ENCODE measurements at places on chromosomes 4 and X. TPM values are rescaled to one million over a fixed set of nuclear protein-coding genes. Genes with fewer than 3 reads are reported as not detected.

Gene ELMOD2
- polyA plus RNA-seq = 10.2 TPM

- peak; percentile 47 for DNase-seq
Measured at GRCh38 chr4:186749611-186750281, 26.1 kb upstream of the FAT1 start.

GRCh38 chr4:85084371-85085094 is 118.0 kb upstream of the WDFY3 start:
- peak; percentile 60 for DNase-seq

GRCh38 chr4:40414673-40415072 is 79.5 kb downstream of the CHRNA9 start:
- DNase-seq = no peak

Gene ZNF141
- polyA plus RNA-seq = not detected

- no peak for DNase-seq
Measured at GRCh38 chrX:148871422-148872160, 371.2 kb downstream of the AFF2 start.

Gene ARHGAP4
- polyA plus RNA-seq = 0.57 TPM

DNA sequence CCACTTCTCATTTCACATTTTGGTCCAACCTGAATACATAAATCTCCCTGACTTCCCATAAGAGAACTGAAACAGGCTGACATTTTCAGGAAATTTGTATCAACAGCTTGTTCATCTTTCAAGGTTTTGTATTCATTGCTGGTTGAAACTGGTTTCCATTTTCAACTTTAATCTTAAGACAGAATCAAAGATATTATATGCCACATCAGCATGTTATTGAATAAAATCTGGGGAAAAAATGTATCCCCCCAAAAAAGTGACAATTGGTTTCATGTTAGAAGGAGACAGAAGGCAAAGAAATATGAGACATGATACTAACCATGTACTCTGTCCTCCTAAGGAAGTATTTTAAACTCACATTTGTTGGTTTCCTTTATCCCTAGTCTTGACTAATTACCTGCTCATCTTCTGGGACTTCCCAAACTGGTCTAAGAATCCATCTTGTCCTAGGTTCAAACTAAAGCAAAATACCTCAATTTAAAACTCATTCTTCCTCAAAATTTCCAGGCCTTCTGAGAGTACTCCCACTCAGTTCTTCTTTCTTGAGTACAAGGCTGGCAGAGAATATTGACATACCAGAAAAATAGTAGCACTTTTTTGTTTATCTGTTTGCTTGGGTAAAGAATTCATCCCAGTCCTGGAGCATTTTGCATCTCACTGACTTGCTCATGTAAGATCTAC is 3.1 kb upstream of the ANTXR2 start:
- no peak for DNase-seq

- no peak for DNase-seq
Measured at GRCh38 chr4:172169871-172170270, 356.7 kb downstream of the GALNTL6 start.

GRCh38 chr4:145545538-145546174 is 64.0 kb downstream of the SMAD1 start:
- DNase-seq = no peak

- DNase-seq = no peak
Measured at GRCh38 chr4:46442963-46443362, 53.0 kb upstream of the GABRA2 start.

GRCh38 chr4:144338834-144339233 is 198.3 kb upstream of the GYPA start:
- DNase-seq = no peak

GRCh38 chrX:38841750-38842149 is 40.5 kb downstream of the MID1IP1 start:
- DNase-seq = no peak

DNA sequence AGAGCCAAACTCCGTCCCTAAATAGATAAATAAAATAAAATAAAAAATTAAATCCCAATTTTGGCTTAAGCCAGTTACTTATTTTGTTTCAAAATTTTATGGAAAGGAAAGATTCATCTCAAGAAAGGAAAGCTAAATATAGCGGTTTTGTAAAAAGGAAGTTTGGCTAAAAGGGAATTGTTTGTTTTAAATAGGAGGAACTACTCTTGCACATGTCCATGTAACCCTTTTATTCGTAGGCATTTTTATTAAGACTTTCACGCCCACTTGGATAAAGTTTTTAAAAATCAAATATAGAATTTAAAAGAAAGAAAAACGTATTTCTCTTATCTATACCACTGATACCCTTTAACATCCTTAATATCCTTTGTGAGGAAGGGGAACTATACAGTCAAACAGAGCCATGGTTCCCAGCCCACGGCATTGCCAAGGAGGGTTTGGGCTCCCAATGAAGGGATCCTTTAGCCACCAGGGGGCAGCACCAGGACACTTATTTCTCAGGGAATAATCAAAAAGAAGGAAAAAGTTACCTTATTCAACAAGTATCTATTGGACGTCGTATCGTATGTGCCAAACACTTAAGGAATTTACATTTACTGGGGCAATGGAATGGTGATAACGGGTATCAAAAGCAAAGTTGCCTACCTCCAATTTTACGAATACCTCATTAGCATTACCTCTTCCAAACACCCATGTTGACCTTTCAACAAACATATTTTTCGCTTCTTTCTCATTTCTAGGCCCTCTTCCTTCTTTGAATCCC is 27.7 kb downstream of the CDKN2AIP start:
- DNase-seq = peak; percentile 50

Gene LGI2
- polyA plus RNA-seq = not detected

GRCh38 chr4:5460106-5460801 is 248.1 kb downstream of the EVC2 start:
- peak; percentile 13 for DNase-seq

Gene S100P
- 1,898 TPM for polyA plus RNA-seq

Gene LANCL3
- polyA plus RNA-seq = not detected

- no peak for DNase-seq
Measured at GRCh38 chr4:124740501-124740900, 28.0 kb upstream of the ANKRD50 start.

Gene VEGFD
- polyA plus RNA-seq = 0.11 TPM

Measured in HepG2 (cell line).